Substantia nigra (tissue), 51 donors: ENCODE measurements at places on chromosomes 4 and X.

DNA sequence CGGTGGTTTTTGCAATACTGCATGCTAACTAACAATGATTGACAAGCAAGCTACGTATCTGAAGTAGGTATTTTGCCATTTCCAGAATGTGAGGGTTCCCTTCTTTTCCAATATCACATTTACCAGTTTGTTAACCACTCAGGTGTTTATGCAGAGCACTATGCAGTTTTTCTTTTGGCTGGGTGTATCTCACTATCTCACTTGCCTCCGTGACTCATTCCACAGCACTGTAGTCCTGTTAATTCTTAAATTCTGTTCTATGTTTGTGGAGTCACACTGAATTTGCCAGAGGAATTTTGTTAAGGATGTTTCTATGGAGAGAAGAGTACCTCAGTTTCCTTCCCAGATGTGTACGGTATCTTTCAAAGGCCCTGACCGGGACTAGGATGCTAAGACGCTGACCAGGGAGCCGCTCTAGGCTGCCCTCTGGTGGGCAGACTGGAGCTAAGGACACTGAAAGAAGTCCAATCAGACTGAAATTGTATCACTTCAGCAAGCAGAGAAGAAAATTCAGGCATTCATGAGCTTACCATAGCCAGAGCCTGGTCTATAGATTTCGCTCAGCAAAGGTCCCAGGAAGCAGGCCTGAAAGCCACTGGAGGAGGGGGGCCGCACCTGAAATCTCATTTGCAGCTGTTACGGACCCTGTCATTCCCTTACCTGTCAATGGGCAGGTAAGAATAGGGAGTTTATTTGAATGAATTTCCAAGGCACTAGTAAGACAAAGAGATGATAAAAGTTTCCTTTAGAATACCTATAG lies 388.4 kb upstream of the SPOCK3 start:
- DNase-seq = no peak

DNA sequence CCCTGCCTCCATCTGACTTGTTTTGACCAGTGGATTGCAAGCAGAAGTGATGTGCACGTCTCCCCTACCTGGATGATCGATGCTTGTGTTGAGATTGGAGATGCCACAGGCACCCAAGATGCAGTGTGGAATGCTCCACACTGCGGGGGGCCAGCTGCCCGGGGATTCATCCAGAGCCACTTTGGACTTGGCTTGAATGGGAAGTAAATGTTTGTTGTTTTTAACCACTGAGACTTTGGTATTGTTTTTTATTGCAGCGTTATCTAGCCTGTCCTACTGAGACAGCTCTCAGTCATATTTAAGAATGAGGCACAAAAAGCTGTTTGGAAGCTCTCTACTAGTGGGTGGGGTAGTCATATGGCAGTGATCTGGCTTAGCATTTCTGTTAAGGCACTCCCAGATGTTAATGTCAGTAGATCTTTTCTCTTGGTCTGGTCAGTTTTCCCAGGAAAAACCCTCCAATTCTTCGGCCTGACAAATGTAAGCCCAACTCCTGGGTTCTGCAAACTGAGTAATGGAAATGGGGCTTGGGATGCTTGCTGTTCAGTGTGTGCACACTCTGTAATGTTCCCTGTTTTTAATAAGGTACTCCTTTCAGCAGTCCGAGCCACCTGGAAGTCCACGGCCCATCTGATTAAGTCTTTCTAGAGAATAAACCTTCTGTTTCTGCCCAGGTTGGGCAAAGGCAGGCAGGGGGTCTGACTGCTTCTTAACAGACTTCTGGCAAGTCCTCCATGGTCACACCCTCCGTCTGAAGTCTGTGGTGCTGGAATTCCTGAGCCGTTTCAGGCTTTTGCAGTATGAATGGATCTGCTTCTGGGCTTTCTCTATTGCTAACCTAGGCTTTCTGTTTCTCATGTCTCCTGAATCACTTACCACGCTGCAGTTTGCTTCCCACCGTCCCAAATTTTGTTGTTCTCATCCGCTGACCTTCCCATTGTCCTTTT lies 74.8 kb downstream of the WWC2 start:
- no peak for DNase-seq

GRCh38 chrX:21225643-21226042 lies 148.6 kb upstream of the CNKSR2 start:
- no peak for DNase-seq

GRCh38 chrX:120446498-120446897 lies 22.6 kb downstream of the LAMP2 start:
- no peak for DNase-seq

DNA sequence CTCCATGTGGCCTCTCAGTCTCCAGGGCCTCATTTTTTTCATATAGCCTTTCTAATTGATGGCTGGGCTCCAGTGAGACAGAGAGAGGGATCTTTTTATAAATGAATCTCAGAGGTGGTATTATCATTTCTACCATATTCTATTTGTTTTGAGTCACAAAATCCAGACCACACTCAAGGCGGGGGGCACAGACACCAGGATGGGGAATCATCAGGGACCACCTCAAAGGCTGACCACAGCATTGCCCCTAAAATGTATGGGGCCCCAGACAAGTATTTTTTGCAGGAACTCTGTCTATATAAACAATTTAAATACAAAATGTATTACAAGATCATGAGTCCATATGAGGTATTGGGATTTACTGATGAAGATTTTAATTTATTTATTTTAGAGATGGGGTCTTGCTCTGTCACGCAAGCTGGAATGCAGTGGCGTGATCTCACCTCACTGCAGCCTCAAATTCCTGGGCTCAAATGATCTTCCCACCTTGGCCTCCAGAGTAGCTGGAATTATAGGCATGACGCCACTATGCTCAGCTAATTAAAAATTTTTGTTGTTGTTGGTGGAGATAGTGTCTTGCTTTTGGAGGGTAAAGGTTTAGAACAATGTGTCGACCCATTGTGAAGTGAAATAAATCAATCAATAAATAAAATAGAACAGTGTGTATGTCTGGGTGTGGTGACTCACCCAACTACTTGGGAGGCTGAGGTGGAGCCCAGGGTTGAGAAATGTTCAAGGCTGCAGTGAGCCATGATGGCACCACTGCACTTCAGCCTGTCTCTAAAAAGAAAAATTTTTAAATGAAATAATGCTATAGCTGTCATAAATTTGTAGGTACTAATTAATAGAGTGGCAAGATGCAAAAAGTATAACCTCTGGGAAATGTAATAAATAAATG lies 29.4 kb downstream of the WDR13 start:
- DNase-seq = no peak

- no peak for DNase-seq
These were observed 18.2 kb upstream of the UGT2B10 start for GRCh38 chr4:68797618-68798017.

GRCh38 chrX:108053218-108053617 lies 8.4 kb downstream of the VSIG1 start:
- DNase-seq = no peak

- DNase-seq = no peak
These were observed 625.5 kb downstream of the TLL1 start for GRCh38 chr4:166498546-166498945.

DNA sequence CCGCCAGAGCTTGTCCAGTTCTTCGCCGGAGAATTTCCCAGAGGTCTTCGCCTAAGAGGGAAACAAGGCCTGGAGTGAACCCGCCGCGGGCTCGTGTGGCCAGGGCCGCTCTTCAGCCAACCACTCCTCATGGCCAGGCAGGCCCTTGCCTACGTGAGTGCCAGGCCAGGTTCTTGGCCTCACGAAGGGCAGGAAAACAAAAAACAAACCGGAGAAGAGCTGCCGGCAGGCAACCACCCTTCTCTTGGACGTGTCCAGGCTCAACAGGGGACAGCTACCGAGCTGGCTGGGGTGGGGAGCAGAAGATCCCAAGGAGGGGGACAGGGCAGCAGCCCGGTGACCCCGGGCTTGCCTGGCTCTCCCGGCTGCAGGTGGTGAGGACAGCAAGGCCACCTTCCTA lies 13.3 kb downstream of the LRPAP1 start:
- DNase-seq = no peak

- DNase-seq = no peak
These were observed 22.0 kb upstream of the UGT2B4 start for GRCh38 chr4:69517674-69518073.

- no peak for DNase-seq
These were observed 59.3 kb downstream of the SHROOM2 start for GRCh38 chrX:9845578-9845952.

- peak; percentile 46 for DNase-seq
These were observed at the start of gene SEC24D for GRCh38 chr4:118835571-118836300. Gene SEC24D, minus strand, starts transcription at chr4:118836126. Its CDS starts 2,430 bp downstream, at chr4:118833696.

DNA sequence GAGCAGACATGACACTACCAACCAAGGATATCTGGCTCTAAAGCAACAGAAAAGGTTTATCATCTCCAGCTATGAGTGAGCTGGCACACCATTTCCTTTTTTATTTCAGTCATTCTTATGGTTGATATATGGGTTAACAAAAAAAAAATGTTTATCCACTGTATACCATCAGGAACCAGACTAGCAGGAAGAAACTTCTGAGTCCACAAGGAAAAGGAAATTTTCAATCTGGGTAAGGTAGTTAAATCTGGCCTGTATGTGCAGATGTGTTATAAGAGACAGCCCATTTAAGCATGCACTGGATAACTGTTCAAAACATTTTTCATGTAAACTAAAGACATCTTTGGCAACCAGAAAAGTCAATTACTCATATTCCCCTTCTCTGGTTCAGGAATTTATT lies 35.0 kb downstream of the AMMECR1 start:
- DNase-seq = no peak

DNA sequence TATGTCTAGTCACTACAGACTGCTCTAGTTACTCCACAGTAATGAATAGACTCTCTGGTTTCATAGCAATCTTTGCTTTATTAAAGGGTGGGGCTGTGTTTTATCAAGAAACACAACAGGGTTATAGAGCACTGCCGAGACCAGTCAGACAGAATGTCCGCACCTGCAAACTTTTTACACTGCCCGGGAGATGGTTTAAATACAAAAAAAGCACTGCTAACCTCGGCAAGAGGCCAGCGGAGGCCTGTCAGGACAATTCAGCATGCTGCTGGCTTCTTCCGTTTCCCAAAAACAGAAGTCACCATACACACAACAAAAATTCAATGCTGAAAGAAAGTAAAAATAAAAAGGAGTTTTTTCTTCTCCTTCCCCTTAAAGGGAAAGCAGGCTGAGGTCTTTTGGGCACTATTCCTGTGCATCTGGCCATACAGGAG lies 67.4 kb downstream of the IRF2 start:
- DNase-seq = no peak

DNA sequence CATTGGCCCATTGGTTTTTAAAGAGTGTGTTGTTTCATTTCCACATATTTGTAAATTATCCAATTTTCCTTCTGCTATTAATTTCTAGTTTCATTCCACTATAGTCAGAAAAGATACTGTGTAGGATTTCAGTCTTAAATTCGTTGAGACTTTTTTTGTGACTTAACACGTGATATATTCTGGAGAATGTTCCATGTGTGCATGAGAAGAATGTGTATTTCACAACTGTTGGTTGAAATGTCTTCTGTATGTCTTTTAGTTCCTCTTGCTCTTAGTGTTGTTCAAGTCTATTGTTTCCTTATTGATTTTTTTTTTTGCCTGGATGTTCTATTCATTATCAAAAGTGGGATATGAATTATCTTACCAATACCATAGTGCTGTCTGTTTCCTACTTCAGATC lies 606.9 kb downstream of the RPA4 start:
- no peak for DNase-seq

- no peak for DNase-seq
These were observed 4.2 kb downstream of the PAK3 start for GRCh38 chrX:111100191-111100590.
